ENCODE measurements at places on chromosomes 3 and 15.

DNA sequence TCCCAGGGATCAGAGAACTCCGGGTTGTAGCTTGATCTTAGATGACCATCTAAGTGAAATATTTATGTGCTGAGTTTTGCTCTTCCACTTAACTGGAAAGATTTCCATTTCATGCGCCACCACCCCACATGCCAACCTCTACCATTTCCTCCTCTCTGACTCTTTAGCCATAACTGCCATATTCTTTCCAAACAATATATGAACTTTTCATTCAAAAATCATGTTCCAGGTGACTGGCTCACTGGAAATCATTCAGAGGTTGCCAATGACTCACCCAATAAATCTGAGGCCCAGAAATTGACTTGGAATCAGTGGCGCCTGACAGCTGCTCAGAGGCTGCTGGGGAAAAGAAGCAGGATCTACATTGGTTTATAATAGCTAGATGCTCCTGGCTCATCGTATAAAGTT, 31.6 kb upstream of the FAM174B start:
- no peak for DNase-seq

- no peak for DNase-seq
Measured at GRCh38 chr15:99703603-99704443, 29.4 kb downstream of the LYSMD4 start.

GRCh38 chr3:129688271-129688895, 81.9 kb upstream of the PLXND1 start:
- DNase-seq, result no peak

GRCh38 chr3:147572970-147573340, 163.8 kb downstream of the ZIC1 start:
- DNase-seq, result no peak

DNA sequence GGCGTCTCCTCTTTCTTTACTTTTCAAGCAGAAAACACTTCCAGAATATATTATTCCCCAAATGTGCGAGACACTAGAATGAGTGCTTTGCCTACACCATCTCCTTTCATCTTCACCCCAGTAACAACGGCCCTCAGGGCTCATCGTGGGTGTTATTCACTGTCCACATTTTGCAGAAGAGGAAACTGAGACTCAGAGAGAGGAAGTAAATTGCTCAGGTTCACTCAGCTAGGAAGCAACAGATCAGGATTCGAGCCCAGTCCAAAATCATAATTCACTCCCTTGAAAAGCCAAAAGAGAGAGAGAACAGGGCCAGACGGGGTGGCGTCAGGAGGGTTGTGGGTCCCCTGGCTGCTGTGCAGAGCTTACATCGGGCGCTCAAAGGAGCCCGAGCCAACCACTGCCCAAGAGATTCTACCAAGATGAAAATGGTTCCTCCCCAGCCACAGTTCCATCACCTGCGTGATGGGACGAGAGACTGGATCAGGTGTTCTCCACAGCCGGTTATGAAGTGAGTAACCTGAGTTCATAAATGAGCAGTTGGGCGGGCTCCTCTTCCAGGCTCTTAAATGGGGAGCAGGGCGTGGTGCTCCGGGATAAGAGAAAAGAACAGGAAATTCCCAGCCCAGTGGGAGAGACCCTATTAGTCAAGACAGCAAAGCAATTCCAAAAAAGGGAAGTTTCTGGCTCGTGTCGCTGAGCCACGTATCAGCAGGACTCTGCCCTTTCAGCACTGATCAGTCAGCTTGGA, 48.6 kb upstream of the FLNB start:
- no peak for DNase-seq

DNA sequence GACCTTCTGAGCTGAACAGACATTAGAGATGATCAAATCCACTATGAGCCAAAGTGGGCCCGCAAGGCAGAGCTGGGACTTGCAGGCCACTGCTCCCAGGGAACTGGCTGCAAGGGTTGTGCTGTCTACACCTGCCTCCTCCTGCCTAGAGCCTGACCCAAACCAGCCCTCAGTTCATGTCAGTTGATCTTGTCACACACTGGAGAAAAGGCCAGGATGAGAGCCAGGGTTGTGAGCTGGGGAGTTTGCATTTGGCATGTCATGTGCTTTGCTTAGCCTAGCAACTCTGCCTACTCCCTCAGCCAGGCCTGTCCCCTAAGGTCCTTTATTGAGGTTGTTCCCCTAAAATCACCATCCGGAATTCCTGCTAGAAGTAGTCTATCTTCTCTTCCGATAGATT, 67.8 kb downstream of the RAB11A start:
- no peak for DNase-seq

DNA sequence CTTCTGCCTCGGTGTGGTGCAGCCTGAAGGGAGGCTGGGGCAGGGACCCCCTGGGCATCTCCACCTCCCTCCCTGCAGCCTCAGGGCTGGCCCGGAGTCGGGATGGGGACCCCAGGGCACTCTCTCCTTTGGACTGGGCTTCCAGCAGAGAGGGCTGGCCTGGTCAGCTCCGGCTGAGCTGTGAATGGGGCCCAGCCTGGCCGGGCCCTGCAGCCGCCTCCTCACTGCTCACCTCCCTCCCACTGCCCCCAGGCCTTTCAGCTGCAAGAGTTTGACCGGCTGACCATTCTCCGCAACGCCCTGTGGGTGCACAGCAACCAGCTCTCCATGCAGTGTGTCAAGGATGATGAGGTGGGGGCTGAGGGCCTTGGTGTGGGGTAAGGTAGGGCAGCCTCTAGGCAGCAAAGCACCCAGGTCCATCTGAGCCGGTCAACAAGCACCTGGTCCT, 36.0 kb downstream of the PSTPIP1 start:
- DNase-seq, result no peak
